ENCODE measurements at places on chromosomes 11 and 22. TPM values are rescaled to one million over a fixed set of nuclear protein-coding genes. Genes with fewer than 3 reads are reported as not detected.

DNA sequence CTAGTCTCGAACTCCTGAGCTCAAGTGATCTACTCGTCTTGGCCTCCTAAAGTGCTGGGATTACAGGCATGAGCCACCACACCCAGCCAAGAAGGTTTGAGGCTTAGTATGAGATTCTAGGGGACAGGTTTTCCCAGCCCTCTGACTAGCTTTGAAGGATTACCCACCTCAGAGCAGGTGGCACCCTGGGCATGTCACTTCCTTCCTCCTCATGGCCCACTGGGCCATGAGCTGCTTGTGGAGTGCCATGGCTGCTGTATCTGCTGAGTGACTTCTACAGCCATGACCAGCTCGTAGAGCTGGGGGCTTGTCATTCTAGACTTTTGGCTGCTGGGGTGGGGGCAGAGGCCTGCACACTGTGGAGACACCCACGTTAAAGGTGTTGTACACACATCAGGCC lies 25.1 kb downstream of the TOM1 start:
- H3K27me3 ChIP-seq: no peaks in the 10 kb centered on the region
- H3K27ac ChIP-seq: no peak overlapping the region
- H3K4me1 ChIP-seq: peaks cover 9% of the 10 kb centered on the region
- no peak for DNase-seq
- H3K4me3 ChIP-seq: no peak overlapping the region
- H3K36me3 ChIP-seq: peaks cover 84% of the 10 kb centered on the region

GRCh38 chr11:61928606-61929005 lies 11.2 kb upstream of the RAB3IL1 start:
- no peak for DNase-seq
- no peak overlapping the region for H3K27ac ChIP-seq
- no peaks in the 10 kb centered on the region for H3K4me1 ChIP-seq
- H3K27me3 ChIP-seq: no peaks in the 10 kb centered on the region

DNA sequence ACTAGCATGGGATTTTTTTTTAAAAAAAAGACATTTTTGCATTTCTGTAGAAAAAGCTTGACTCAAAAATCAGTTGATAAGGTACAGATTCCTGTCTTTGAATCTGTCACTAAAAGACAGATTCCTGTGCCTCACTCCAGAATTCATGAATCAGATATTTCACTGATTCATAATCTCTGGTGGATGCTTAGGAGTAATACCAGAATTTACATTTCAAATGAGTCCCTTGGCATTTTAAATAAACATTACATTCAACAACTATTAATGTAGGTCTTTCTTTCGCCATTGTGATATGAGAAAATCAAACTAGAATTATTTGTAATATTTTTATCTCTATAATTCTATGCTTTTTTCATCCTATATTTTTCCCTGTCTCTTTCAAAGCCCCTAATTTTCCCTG lies 128.3 kb downstream of the APIP start:
- H3K36me3 ChIP-seq: no peaks in the 10 kb centered on the region
- H3K4me1 ChIP-seq: no peaks in the 10 kb centered on the region
- H3K27me3 ChIP-seq: no peaks in the 10 kb centered on the region
- no peak for DNase-seq
- H3K4me3 ChIP-seq: no peak overlapping the region

GRCh38 chr11:30393012-30393411 lies 70.1 kb downstream of the ARL14EP start:
- no peaks in the 10 kb centered on the region for H3K27me3 ChIP-seq
- H3K4me3 ChIP-seq: no peak overlapping the region
- no peak for DNase-seq
- H3K27ac ChIP-seq: no peak overlapping the region
- H3K4me1 ChIP-seq: no peaks in the 10 kb centered on the region

- no peak overlapping the region for H3K4me3 ChIP-seq
- no peaks in the 10 kb centered on the region for H3K27me3 ChIP-seq
- DNase-seq: no peak
- no peak overlapping the region for H3K27ac ChIP-seq
- H3K4me1 ChIP-seq: no peaks in the 10 kb centered on the region
Measured at GRCh38 chr11:17445240-17445795, 31.3 kb downstream of the ABCC8 start.

- no peaks in the 10 kb centered on the region for H3K36me3 ChIP-seq
- H3K4me1 ChIP-seq: no peaks in the 10 kb centered on the region
- DNase-seq: no peak
- no peak overlapping the region for H3K27ac ChIP-seq
- H3K4me3 ChIP-seq: no peak overlapping the region
Measured at GRCh38 chr11:44338698-44339529, 29.0 kb upstream of the ALX4 start.

DNA sequence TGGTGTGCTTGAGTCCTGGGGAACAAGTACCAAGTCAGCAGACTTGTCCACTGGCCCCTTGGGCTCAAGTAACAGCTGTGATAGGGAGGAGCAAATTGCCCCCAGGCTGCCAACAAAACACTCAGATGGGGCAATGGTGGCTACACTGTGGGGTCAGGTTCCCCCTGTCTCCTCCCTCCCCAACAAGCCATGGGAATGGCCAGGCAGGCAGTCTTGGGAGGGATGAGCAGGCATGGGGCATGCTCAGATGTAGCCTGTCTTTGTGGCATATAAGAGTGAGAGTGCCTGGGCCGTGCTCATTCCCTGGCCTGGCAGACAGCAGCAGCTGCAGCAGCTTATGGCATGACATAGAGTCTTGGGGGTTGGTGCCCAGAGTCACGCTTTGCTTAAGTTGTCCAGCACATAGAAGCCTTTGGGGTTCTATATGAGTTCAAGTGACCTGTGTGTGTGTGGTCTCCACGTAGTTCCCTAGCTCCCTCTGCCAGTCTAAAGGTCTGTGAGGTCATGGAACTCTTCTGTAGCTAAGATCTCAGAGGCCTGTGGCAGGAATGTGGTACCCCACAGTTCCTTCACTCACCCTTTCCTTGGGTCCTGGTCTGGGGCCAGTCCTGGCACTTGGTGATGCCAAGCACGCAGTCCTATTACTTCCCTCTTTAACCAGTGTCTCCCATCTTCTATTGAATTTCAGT lies 44.7 kb downstream of the BIRC2 start:
- no peak for DNase-seq
- H3K4me1 ChIP-seq: no peaks in the 10 kb centered on the region

DNA sequence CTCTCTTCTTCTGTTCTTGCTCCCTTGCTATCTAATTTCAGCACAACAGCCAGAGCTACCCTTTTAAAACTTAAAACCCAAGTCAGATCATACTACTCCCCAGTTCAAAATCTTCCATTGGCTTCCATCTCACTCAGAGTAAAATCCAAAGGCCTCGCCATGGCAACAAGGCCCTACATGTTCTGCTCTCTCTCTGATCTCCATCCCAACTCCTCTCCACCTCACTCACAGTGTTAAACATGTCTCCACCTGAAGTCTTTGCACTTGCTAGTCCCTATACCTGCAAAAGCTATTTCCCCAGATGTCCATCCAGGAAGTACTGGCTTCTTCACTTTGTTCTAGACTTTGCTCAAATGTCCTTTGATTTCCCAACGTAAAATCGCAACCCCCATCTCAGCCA lies 3.0 kb upstream of the GRAP2 start:
- no peaks in the 10 kb centered on the region for H3K36me3 ChIP-seq
- no peaks in the 10 kb centered on the region for H3K27me3 ChIP-seq
- no peak overlapping the region for H3K4me3 ChIP-seq
- DNase-seq: no peak

DNA sequence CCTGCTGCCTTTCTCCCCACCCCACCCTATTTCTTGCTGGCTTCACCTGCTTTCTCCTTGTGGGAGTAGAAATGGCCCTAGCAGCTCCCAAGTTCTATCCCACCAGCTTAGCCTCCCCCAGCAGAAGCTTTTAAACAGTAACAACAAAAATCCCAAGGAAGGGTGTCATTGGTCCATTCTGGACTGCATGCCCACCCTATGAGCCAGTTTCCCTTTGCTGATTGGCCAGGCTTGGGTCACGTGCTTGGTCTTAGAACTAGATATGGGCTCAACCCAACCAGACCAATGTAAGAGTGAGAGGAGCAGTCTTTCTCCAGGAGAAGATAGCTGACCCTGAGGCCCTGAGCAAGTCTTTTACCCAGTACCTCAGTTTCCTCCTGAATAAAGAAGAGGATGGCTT lies 2.3 kb downstream of the MTFP1 start:
- H3K36me3 ChIP-seq: peaks cover 12% of the 10 kb centered on the region
- H3K27ac ChIP-seq: no peak overlapping the region
- H3K27me3 ChIP-seq: no peaks in the 10 kb centered on the region
- no peak for DNase-seq
- no peak overlapping the region for H3K4me3 ChIP-seq
- peaks cover 23% of the 10 kb centered on the region for H3K4me1 ChIP-seq

DNA sequence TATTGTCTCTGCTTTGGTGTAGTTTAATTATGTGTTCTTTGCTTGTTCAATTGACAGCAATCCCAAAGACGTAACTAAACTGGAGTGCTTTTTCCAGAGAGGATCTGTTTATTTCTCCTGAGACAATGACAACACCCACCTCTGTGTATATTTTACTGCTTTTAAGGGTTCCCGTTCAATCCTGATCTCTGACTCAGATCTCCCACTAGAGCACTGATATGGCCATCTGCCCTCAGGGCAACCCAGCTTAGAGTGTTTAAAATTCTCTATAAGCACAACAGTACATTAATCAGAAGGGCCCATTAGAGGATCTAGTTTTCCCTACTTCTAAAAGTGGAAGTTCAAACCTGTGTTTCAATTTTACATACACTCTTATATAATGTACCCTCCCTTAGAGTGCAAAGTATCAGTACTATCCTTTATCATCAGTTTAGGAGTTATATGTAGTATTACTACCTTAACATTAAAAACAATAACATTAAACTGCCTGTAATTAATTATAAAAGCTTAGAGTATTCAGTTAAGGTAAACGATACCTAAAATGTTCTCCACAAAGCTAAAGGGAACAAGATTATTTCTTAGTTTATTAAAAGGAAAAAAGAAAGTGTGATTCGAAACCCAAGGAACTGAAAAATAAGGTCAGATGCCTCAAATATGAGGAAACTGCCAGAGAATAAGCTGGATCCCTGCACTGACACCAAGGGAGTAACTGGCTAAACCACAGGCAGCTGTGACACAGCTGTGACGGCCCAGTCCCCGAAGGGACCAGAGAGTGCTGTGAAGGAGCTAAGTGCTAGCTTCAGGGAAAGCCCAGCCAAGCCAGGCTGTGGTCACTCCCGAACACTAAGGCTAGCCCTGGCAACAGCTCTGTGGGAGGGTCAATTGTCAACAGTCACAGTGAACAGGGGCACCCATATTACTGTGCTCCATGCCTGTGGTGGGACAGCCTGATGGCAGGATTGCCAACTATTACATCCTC lies 15.2 kb downstream of the UFD1 start:
- H3K4me1 ChIP-seq: no peaks in the 10 kb centered on the region
- peaks cover 36% of the 10 kb centered on the region for H3K36me3 ChIP-seq
- H3K4me3 ChIP-seq: no peak overlapping the region
- H3K27ac ChIP-seq: no peak overlapping the region
- no peaks in the 10 kb centered on the region for H3K27me3 ChIP-seq

GRCh38 chr22:29351891-29352290 lies 36.4 kb upstream of the RASL10A start:
- H3K4me1 ChIP-seq: no peaks in the 10 kb centered on the region
- no peak for DNase-seq
- H3K27me3 ChIP-seq: no peaks in the 10 kb centered on the region
- H3K27ac ChIP-seq: no peak overlapping the region
- H3K4me3 ChIP-seq: no peak overlapping the region

- H3K27me3 ChIP-seq: no peaks in the 10 kb centered on the region
- no peaks in the 10 kb centered on the region for H3K36me3 ChIP-seq
- no peak overlapping the region for H3K4me3 ChIP-seq
- H3K4me1 ChIP-seq: no peaks in the 10 kb centered on the region
Measured at GRCh38 chr11:82828472-82828871, 71.8 kb downstream of the PRCP start.

DNA sequence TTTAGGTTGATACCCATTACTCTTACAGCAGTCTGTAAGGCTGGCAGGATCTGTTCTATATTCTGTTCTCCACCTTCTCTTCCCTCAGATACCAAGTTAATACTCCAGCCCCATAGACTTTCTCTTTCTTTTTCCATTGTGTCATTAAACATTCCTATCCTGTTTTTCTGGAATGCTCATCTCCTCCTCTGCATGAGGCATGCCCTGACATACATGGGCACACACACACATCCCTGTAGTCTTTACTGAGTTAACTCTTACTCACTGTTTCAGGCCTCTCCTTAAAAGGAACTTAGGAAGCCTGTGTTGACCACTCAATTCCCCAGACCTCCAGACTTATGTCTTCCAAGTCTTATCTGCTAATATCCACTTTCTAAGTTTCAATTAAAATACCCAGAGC lies 476.8 kb downstream of the METTL15 start:
- no peaks in the 10 kb centered on the region for H3K27me3 ChIP-seq
- no peak for DNase-seq
- H3K4me1 ChIP-seq: no peaks in the 10 kb centered on the region
- H3K4me3 ChIP-seq: no peak overlapping the region
- H3K27ac ChIP-seq: no peak overlapping the region

GRCh38 chr11:95877291-95877690 lies 46.6 kb downstream of the MTMR2 start:
- H3K27me3 ChIP-seq: no peaks in the 10 kb centered on the region
- H3K36me3 ChIP-seq: no peaks in the 10 kb centered on the region
- DNase-seq: no peak
- H3K4me3 ChIP-seq: no peak overlapping the region

GRCh38 chr11:20839231-20839630 lies 169.8 kb downstream of the NELL1 start:
- no peaks in the 10 kb centered on the region for H3K4me1 ChIP-seq
- no peak overlapping the region for H3K4me3 ChIP-seq
- H3K27me3 ChIP-seq: no peaks in the 10 kb centered on the region

DNA sequence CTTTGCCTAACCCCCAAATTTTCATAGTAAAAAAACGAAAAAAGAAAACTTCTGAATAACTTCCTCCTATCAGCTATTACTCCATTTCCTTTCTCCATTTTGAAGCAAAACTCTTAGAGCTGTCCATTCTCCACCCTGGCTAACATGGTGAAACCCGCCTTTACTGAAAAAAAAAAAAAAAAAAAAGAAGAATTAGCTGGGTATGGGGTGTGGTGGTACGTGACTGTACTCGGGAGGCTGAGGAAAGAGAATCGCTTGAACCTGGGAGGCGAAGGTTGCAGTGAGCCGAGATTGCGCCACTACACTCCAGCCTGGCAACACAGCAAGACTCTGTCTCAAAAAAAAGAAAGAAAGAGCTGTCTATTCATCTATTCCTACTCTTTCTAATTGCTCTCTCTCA lies 11.3 kb upstream of the NXF1 start:
- H3K27ac ChIP-seq: no peak overlapping the region
- H3K27me3 ChIP-seq: no peaks in the 10 kb centered on the region
- no peaks in the 10 kb centered on the region for H3K36me3 ChIP-seq
- H3K4me3 ChIP-seq: no peak overlapping the region
- DNase-seq: no peak

The ACR gene
- not detected for polyA plus RNA-seq

The PLAAT2 gene
- not detected for polyA plus RNA-seq

The CSNK2A3 gene
- polyA plus RNA-seq: 0.46 TPM

The OR5B2 gene
- polyA plus RNA-seq: not detected

The OR2D2 gene
- polyA plus RNA-seq: not detected

The SOX6 gene
- not detected for polyA plus RNA-seq

The ME3 gene
- polyA plus RNA-seq: 2.1 TPM

The MAPK12 gene
- polyA plus RNA-seq: 0.07 TPM

Data from naive thymus-derived CD4-positive, alpha-beta T cell (primary cell).